ENCODE measurements at places on chromosomes 2 and 18.

GRCh38 chr18:43380104-43380672, 102.9 kb upstream of the SYT4 start:
- DNase-seq, result no peak

DNA sequence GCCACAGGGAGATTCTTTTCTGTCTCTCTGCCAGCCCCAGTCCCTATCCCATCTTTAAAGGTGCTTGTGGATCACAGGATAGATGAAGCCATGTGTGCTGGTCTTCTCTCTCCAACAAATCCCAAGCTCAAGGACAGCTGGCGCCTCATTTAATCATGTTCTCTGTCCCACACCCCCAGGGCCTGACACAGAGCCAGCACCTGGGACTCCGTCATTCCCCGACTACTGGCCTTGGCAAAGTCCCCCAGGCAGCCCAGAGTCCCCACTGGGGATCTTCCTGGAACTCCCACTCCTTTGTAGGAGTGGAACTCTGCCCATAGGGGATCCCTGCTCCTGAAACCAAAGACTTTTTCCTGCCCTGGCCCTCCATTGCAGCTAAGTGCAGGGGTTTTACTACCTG, 60.8 kb downstream of the MTHFD2 start:
- DNase-seq, result no peak

DNA sequence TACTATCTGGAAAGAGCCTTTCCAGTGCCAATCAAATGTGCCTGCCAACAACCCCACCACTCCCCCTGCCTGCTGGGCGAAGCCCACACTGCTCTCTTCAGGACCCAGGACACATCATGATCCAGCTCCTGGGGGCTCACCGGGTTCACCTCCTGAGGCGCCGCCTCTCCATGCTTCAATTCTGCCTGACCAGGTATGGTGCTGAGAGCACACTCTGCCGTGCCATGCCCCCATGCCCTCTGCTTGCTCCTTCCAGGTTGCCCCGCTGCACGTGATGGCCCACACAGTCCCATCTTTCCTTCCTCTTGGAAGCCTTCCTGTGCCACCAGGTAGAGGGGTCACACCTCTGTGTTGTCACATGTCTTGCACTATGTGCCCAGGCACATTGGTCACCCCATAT, 47.5 kb downstream of the ASB18 start:
- DNase-seq, result no peak

GRCh38 chr2:179965291-179966258, 41.5 kb downstream of the CWC22 start:
- DNase-seq, result no peak

DNA sequence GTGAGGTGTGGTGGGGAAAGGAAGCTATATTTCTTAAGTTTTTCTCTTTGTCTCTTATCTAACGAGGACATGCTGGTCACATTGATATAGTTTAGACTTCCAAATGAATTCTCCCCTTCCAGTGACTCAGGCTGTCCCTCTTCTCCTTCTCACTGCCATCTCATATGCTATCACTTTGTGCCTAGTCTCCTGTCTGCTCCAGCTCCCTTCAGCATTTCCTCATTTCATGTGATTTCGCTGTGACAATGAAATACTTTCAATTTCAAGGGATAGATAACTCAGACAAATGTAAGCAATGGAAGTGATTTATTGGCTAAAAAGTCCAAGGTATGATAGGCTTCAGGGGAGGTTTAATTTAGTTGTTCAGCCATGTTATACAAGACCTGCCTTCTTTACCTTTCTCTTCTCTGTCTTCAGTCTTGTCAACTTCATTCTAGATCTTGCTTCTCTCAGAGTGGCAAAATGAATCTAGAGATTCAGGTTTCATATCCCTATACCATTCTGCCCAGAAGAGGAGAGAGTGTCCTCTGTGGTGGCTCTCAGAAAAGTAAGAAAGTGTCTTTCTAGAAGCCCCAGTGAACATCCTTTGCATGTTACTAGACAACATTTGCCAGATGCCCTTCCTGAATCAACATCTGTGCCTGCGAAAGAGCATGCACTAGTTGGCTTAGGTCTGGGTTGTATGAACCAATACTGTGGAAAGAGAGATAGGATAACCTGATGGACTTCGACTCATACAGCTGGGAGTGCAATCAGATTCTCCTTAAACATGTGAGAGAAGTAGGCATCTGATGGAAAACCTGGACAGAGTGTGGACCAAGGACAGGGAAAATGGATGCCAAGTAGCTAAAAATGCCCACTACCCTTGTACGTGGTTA, 29.9 kb upstream of the GPR155 start:
- no peak for DNase-seq

GRCh38 chr2:222919841-222920526, 59.1 kb downstream of the ACSL3 start:
- DNase-seq, result no peak

- DNase-seq, result no peak
Observed at GRCh38 chr2:36414307-36414706, 58.7 kb downstream of the CRIM1 start.

- no peak for DNase-seq
Observed at GRCh38 chr2:209663139-209663538, 108.5 kb upstream of the UNC80 start.

GRCh38 chr2:159573846-159574606, 42.3 kb downstream of the BAZ2B start:
- no peak for DNase-seq

GRCh38 chr2:156134887-156135286, 197.6 kb downstream of the NR4A2 start:
- no peak for DNase-seq

DNA sequence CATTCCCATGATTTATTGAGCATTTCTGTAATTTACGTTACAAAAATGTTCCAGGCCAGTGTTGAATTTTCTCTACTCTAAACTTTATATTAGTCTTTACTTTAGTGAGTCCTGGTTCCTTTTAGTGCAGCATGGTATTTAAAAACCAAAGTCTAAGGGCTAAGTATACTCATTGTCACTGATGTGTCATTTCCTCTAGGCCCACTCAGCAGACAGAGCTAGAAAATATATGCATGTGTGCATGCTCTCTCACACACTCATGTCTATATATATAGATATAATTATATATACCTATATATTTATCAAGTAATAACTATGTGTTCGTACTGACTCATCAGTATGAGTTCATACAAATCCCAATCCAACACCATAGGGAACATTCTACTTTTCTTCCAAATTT, 132.5 kb upstream of the SLC8A1 start:
- DNase-seq, result no peak

- DNase-seq, result no peak
Observed at GRCh38 chr2:210859314-210859713, 302.9 kb downstream of the CPS1 start.

DNA sequence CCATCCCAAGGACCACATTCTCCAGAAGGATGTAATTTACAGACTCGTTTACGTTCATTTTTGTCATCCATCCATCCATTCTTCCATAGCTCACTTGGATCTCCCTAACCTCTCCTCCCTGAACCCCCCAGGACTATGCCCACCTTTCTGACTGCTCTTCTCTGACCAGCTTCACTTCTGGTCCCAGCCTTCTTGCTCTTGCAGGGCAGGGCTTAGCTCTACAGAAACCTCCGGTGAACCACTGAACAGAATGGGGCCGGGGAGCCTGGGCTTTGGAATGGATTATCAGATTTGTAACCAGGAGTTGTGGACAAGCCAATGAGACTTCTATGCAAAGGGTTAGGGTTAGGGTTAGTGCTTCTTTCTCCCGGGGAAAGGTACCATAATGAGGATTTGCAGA, 95.0 kb downstream of the TGFA start:
- DNase-seq, result no peak
